ENCODE measurements at places on chromosomes 5 and 9. TPM values are rescaled to one million over a fixed set of nuclear protein-coding genes. Genes with fewer than 3 reads are reported as not detected.
A peak's percentile ranks its signal among the peaks of the same experiment; 100 is the strongest.

DNA sequence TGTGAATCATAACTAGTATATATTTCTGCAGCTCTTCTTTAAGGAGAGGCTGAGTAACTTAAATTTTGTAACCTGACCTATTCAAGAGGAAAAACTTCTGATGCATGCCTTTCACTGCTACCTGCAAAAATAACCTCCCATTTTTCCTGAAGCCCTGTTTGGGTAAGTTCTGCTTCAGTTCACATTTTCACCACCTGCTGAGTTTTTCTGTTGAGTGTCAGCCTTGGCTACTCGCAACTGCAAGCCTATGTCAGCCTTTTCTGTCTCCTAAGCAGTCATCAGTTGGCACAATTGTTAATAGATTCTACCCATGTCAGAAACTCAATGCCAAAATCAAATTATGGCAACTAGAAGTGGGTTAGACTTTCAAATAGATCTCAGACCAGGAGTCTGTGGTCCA, 8.2 kb upstream of the TNFAIP8 start:
- DNase-seq: no peak

GRCh38 chr9:68653141-68653595, 51.9 kb upstream of the PIP5K1B start:
- DNase-seq: no peak

DNA sequence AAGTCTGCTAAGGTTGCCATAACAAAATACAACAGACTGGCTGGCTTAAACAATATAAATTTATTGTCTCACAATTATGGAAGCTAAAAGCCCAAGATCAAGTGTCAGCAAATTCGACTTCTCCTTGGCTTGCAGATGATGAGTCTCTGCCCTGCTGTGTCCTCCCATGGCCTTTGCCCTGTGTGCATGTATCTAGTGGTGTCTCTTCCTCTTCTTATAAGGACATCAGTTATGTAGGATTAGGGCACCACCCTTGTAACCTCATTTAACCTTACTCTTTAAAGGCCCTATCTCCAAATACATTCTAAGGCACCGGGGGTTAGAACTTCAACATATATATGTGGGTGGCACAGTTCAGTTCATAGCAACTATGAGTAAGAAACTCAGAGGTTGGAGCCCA, 157.9 kb upstream of the RASA1 start:
- DNase-seq: no peak

DNA sequence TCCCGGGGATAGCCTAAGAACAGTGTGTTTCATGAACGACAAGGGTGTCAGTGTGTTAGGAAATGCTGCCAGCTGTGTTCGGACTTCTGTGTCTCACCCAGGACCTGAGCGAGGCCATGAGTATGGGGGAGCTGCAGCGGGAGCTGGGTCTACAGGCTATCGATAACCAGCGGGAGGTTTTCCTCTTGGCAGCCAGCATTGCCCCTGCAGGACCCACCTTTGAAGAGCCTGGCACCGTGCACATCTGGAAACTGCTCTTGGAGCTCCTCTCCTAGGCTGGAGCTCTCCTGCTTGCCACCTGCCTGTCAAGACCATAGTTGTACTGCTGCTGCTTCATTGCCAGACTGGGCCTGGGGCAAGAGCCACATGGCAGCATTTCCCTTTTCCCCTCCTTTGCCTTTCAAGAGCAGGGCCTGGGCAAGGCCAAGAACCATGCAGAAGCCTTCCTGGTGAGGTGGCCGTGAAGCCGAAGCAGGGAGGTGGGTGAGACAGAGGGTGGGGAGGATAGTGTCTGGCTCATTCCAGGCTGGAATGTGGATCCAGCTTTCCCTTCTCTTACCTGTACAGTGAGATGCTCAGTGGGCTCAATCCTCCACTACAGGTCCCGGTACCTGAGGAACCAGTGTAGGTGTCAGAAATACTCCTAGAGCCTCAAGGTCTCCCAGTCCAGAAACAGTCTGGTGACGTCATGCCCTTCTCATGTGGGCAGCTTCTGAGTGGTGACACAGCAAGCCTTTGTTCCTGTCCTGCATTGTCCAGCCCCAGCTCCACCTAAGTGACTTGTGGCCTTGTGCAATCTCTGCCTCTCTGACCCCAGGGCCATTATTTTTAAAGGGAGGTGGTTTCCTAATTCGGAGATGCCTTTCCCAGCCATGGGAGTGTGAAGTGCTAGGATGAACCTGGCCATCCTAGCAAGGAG, 6.6 kb downstream of the ARL10 start:
- peak; percentile 70 for DNase-seq

DNA sequence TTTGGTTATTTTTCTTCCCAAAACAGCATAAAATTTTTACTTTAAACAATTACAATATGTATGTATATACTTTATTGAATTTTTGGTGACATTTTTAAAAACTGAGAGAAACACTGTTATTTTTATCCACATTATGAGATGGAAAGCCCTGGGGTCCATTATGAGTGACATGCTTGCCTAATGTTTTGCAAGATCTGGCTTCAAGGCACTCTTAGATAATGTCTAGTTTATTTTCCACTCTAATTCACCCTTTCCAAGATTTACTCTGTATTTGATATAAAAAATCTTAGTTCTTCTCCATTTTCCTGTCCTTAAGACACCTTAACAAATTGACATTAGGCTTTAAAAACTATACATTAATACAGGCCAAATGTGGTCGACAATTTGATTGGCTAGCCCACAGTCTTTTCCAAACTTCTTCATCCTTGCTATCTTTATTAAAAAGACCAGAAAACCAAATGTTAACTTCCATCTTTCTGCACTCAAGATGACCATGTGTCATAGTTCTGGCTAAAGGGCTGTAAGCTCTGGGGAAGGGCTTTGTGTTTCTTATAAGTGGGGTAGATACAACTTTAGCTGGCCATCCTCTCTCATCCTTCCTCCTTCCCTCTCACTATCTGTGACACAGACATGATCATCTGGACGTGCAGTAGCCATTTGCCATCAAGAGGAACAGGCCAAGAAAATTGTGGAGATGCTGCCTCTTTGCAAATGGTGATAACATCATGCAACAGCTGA, 561.1 kb downstream of the PDE4D start:
- no peak for DNase-seq

GRCh38 chr5:42387563-42387962, 35.7 kb upstream of the GHR start:
- DNase-seq: no peak

GRCh38 chr5:61735995-61736394, 403.9 kb downstream of the ZSWIM6 start:
- DNase-seq: no peak

GRCh38 chr5:168123631-168124528, 167.6 kb upstream of the WWC1 start:
- peak; percentile 29 for DNase-seq

- no peak for DNase-seq
Measured at GRCh38 chr9:69535286-69535832, 136.8 kb downstream of the APBA1 start.

The CCDC107 gene
- 6.9 TPM for total RNA-seq

The PTPRD gene
- total RNA-seq: not detected

The ZNF608 gene
- total RNA-seq: 2.8 TPM

Measured in PC-9 (cell line).